ENCODE measurements at places on chromosomes 12 and 14.

- no peak for DNase-seq
Observed at GRCh38 chr12:95304673-95305198, 87.1 kb downstream of the VEZT start.

DNA sequence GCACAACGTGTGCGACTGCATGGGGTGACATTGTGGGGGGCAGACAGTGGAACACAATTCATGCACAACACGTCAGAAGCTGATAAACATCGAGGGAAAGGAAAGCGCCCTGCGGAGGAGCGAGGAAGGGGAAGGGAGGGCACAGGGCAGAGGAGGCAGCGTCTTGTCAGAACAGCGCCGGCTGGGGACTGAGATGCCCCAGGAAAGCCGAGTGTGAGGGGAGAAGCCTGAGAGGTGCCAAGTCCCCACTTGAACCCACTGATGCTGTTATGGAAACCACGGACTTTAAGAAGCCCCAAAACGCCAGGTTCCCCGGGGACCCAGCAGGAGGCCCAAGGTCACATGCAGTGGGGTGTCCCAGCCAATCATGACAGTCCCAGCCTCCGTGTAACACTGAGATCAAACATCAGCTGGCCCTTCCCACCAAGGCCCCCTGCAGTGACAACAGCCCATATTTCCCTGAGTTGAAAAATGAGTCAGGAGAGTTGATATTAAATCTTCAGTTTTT, 70.0 kb downstream of the GALNT9 start:
- no peak for DNase-seq

- peak; percentile 1 for DNase-seq
Observed at GRCh38 chr12:70052931-70053497, 190.2 kb upstream of the CNOT2 start.

DNA sequence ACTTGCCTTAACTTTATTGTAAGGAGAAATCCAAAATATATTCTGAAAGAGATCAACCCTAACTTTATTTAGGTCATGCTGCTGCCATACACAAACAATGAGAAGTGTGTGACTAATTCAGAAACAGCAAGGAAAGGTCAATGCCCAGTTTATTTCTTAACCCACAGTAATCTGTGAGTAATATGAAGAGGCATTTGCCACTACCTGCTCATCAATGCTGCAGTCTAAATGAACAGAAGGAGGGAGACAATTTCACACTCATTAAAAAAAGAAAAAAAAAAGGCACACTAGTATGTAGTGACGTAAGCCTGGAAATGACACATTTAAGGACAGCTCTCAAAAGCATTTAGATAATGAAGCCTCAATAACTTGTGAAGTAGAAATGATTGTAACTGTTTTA, 90.5 kb upstream of the FOXN3 start:
- DNase-seq = no peak

GRCh38 chr12:94198872-94199271, 50.5 kb downstream of the PLXNC1 start:
- no peak for DNase-seq

DNA sequence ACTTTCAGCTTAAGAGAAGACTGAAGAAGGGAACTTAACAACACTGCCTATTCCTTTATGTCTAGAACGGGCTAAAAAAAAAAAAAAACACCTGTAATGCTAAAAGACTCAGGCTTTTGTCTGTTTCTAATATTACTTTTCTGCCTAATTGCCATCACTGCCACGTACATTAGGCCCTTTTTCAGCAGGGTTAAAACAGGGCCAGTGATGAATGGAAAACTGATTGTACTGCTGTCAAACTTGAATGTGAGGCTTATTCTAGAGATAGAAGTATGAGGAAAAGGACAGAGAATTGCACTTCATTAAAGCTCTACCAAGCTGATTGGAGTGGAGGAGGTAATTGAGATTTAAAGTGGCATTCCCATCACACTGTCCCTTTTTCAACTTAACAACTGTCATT, 535.8 kb downstream of the PRKD1 start:
- no peak for DNase-seq

- DNase-seq = no peak
Observed at GRCh38 chr12:7731486-7731885, 15.7 kb downstream of the CLEC4C start.

GRCh38 chr14:78403278-78403815, 233.2 kb downstream of the NRXN3 start:
- DNase-seq = peak; percentile 0

GRCh38 chr14:36315159-36315853, 5.1 kb downstream of the MBIP start:
- no peak for DNase-seq

DNA sequence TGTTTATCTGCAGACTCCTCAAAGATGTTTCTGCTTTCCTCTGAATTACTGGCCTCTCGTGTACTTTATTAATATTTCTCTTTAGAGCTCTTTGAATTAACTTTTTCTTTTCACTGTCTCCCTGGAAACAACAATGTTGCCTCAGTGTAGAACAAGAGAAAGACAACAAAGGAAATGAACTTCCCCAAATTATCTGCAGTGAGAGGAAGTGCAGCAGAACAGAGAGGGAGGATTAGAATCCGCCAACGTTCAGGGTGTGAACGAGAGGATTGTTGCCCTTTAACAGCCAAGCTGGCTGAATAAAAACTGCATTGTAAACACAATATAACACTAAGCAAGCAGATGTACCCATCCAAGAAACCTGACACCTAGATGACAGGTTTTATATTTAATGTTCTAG, 375.9 kb downstream of the GALC start:
- no peak for DNase-seq

DNA sequence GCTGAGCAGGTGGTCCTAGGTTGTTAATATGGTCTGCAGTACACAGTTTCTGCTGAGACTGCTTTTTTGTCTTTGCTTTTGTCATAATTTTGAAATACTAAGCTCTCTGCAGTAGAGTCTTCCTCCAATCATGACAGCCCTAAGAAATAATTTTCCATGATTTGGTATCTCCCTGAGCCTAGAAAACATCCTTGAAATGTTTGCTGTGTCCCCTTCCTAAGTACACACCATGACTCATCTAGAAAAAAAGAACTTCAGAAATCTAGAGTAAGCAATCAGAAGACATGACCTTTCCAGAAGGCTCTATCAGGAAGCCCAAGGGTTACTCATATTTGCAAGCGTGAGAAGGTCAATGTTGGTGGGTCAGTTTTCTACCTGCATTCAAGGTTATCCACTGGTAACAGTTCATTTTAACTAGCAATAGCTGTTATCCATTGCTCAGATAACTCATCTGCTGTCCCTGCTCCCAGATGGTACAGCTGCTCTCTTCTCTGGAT, 16.4 kb downstream of the DAD1 start:
- no peak for DNase-seq

GRCh38 chr12:126454581-126454980, 1389.3 kb downstream of the AACS start:
- no peak for DNase-seq

- DNase-seq = no peak
Observed at GRCh38 chr12:38159092-38159551, 157.5 kb upstream of the ALG10B start.

- DNase-seq = no peak
Observed at GRCh38 chr14:24681056-24681455, 47.1 kb upstream of the GZMB start.

- DNase-seq = no peak
Observed at GRCh38 chr12:105848286-105848685, 290.5 kb downstream of the NUAK1 start.

GRCh38 chr14:104578321-104578720, 1.2 kb upstream of the C14orf180 start:
- no peak for DNase-seq

DNA sequence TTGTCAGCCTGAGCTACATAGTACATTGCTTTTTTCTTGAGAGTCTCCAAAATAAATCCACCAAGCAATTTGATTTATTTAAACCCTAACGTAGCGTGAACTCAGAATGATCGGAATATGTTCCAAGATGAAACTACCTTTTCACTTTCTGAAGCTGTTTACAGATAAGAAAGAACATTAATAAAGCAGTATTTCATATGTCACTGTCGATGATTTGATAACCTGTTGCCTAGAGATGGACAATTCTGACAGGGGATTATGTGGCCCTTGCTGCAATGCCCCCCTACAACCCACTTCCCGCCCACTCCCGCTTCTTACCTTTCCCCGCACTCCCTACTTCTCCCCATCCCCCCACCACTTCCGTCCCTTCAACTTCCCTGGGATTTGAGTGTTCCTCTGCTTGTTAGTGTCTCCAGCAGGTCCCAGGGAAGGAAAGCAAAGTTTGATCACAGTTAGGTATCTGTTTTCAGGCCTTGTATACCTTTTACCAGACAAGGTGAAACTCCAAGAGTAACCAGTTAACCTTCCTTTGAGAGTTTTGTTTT, 229.2 kb upstream of the HMGA2 start:
- no peak for DNase-seq

- DNase-seq = no peak
Observed at GRCh38 chr12:109757671-109758265, 44.1 kb downstream of the FAM222A start.

DNA sequence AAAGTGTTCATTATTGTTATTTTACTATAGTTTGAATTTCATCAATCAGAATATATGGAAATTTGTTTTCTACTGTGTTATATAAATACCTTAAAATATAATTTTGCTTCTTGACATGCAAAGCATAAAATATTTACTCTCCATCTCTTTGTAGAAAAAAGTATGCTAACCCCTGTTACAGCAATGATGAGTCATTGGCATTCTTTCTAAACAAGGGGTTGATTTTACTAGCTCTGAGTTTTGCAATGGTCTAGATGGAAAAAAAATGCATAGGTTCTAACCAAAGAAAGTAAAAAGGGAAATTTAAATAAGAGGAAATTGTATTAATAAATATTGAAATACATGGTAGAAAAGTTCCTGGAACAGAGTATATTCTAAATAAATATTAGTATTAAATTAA, 990.2 kb upstream of the ATXN7L3B start:
- no peak for DNase-seq

GRCh38 chr14:103569408-103569807, 6.6 kb downstream of the COA8 start:
- DNase-seq = no peak

DNA sequence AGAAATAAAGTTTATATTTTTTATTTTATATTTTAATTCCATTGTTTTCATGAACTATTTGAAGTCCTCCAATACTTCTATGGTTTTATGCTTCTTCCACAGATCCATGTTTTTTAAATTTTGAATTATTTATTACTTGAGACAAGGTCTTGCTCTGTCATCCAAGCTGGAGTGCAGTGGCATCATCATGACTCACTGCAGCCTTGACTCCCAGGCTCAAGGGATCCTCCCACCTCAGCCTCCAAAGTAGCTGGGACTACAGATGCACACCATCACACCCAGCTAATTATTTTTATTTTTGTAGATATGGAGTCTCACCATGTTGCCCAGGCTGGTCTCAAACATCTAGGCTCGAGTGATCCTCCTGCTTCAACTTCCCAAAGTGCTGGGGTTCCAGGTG, 28.8 kb upstream of the DLGAP5 start:
- DNase-seq = no peak

DNA sequence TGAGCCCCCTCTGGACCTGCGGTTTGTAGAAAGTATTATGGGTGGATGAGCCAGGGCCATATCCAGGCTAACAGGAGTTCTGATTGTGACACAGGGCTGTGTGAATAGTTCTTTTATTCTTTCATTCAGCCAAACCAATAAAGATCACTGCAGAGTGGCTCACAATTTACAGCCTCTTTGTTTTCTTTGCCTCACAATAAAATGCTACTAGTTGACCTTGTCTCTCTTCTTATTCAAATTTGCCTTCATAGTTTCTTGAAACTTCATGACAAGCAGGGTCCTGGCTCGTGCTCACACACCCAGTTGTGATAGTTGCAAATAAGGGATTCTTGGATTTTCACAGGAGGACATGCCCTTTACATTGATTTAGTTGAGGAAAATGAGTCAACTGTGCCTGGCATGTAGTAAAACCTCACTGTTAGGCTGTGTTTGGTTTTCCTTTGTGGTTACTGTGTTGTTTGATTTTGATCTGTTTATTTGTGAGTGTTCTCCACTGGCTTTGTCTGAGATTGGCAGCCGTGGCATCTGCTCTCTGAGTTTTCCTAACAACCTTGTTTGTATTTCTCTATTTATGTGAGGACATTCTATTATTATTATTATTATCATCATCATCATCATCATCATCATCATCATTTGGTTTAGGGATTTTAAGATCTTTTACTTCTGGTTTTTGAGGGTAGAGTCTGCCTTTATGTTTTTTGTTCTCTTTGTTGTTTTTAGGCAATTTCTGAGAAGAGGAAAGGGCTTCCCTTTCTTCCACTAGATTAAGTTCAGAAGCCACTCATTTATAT, 2.7 kb upstream of the KRT6B start:
- no peak for DNase-seq

GRCh38 chr12:117212563-117213190, 22.4 kb upstream of the FBXO21 start:
- peak; percentile 36 for DNase-seq

DNA sequence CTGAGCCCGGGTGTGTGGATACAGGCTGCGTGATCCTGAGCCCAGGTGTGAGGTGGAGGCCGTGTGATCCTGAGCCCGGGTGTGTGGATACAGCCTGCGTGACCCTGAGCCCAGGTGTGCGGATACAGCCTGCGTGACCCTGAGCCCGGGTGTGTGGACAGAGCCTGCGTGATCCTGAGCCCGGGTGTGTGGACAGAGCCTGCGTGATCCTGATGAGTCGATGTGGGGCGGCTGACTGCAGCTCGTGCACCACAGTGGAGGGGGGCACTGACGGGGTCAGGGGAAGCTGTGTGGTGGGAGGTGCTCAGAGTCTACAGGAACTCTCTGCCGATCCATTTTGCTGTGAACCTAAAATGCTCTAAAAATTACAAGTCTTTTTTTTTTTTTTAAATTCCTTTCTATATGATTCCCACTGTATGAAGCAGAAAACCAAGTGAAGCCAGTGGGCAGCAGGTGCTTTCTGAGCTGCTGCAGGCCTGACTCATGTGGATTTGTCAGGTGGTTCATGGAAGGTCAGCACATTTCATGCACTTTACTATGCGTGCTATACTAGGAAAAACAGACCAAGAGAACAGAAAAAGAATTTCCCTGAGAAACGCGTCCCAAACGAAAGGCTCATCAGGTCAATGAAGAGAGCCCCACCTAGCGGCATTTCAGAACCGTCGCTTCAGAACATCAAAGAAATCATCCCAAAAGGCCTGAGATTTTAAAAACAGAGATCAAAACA, 19.3 kb downstream of the BRF1 start:
- peak; percentile 23 for DNase-seq

GRCh38 chr12:27185234-27186021, 58.7 kb upstream of the STK38L start:
- DNase-seq = no peak

DNA sequence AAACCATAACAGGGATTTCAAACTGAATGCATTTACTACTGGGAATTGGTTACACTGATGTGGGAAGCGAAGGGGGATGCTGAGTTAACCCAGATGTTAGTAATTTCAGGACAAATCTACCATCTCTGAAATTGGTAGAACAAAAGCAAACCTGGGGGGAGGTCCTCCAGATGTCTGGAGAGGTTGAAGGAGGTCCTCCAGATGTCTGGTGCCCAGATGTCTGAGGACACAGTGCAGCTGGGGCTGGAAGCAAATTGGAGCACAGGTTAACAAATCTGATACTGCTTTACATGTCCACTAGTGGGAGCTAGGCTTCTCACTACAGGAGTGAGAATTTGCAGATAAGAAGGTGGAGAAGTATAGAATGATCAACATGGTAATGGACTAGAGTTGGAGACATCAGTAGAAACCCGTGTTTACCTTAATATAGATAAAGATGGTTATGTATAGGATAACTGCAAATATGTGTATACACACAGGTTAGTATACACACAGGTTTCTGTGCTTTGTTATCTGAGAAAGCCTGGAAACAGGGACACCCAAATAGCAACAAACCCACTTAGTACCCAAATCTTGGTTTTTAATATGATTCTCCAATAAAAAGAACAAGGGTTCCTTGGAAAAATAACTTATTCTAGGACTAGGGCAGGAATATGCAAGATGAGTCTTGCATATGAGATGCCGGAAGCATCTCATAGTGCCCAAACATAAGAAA, 162.5 kb downstream of the C12orf50 start:
- DNase-seq = no peak
